ENCODE measurements at places on chromosomes 4 and X. TPM values are rescaled to one million over a fixed set of nuclear protein-coding genes. Genes with fewer than 3 reads are reported as not detected.

SSX4B gene
- total RNA-seq = not detected

TLR1 gene
- 0.84 TPM for total RNA-seq

TAF7L gene
- total RNA-seq = 0.17 TPM

TEX13B gene
- not detected for total RNA-seq

TMPRSS11E gene
- not detected for total RNA-seq

FAM133A gene
- total RNA-seq = not detected

ARMCX5 gene
- 14.5 TPM for total RNA-seq

CT47B1 gene
- not detected for total RNA-seq

NMU gene
- 3.5 TPM for total RNA-seq

VCX gene
- total RNA-seq = not detected

CENPE gene
- total RNA-seq = 9.8 TPM

ZNF157 gene
- total RNA-seq = not detected

ASMT gene
- total RNA-seq = not detected

LGI2 gene
- total RNA-seq = not detected

FAM9A gene
- total RNA-seq = not detected

ANXA10 gene
- total RNA-seq = 0.30 TPM

TMEM271 gene
- total RNA-seq = not detected

NEUROG2 gene
- total RNA-seq = not detected

FGA gene
- total RNA-seq = not detected

TKTL2 gene
- not detected for total RNA-seq

ATOH1 gene
- total RNA-seq = not detected
